ENCODE measurements at places on chromosomes 6 and 20.

DNA sequence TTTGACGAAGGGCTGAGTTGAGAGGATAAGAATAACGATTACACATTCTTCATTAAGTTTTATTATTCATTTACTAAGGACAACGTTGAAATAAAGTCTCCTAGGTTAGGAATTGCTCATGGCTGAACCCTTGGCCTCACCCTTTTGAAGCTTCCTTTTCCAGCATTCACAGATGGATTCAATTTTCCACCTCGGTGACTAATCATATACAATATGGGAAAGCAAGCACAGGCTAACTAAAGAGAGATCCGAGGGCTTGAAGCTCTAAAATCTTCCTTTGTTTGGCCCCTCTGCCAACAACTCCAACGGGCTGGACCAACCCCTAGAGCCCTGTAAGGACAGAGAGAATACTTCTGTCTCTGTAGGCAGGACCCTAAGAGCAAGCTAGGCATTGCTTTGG is 159.5 kb downstream of the SOD2 start:
- DNase-seq = peak; percentile 36

DNA sequence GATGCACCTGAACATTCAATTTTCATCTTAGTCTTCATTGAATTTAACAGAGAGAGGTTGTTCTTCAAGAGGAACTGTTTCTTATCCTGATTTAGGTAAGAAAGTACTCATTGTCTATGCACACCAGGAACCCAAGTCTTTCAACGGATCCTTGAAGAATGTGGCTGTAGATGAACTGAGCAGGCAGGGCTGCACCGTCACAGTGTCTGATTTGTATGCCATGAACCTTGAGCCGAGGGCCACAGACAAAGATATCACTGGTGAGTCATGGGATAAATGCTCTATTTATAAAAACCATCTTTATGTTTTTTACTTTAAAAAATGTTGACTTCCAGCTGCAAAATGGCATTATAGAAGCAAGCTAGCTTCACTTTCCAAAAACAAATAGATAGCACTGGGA is 10.2 kb downstream of the NQO2 start:
- no peak for DNase-seq

DNA sequence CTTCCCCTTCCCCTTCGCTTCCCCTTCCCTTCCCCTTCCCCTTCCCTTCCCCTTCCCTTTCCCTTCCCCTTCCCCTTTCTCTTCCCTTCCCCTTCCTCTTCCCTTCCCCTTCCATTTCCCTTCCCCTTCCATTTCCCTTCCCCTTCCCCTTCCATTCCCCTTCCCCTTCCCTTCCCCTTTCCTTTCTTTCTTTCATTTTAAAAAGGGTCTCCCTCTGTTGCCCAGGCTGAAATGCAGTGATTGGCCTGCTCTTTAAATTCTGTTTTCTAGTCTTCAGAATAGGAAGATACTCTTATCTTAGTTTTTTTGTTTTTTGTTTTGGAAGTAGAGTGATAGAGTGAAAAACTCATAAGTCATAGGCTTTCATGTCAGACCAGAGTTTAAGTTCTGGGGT is 85.2 kb downstream of the ANKS1A start:
- no peak for DNase-seq

GRCh38 chr6:51775942-51776860 is 311.2 kb downstream of the PKHD1 start:
- DNase-seq = no peak

- peak; percentile 20 for DNase-seq
Measured at GRCh38 chr6:119979862-119980261, 630.3 kb upstream of the MAN1A1 start.

GRCh38 chr20:22939181-22939580 is 95.9 kb upstream of the SSTR4 start:
- DNase-seq = no peak

DNA sequence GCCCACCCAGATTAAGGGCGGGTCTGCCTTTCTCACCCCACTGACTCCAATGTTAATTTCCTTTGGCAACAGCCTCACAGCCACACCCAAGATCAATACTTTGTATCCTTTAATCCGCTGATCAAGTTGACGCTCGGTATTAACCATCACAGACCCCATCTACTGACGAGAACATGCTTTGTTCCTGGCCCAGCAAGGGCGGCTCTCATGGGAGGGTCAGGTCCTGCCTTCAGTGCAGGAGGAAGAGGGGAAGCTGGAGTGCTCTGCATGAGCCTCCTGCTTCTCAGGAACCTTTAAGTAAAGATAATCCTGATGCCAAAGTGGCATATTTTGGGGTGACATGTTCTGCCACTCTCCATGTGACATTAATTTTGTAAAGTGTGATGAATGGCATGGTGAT is 8.3 kb downstream of the KIF25 start:
- no peak for DNase-seq

DNA sequence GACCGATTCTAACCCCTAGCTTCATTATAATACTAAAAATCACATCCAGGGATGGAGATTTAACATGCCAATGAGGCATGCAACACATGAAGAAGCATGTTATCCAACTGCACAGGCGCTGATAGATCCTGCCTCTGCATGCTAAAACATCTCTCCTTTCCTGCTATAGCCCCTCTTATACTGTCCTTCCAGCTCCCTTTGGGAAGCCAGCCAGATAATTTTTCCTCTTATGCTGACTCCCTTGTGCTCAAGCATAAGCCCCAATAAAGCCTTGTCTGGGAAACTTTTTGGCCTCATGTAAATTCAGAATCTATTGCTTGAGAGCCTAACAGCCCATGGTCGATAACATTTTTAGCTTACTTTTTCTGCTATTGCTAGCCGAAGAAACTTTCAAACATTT is 404.3 kb downstream of the EPM2A start:
- DNase-seq = no peak

DNA sequence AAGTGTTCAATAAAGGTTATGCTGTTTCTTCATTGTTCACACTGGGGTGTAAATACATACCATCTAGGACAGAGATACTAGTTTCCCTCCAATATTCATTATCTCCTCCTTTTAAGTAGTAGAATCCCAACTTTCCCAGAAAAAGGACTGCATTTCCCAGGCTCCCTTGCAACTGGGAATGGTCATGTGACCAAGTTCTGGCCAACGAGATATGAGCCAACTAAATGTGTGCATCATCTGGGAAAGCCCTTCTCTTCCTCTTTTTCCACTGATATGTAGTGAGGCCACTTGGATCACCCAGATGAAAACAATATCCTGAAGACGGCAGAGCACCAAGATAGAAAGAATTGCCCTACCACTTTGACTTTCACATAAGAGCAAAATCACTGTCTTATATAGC is 97.9 kb upstream of the PTPRT start:
- no peak for DNase-seq

- no peak for DNase-seq
Measured at GRCh38 chr6:125922322-125922860, 34.2 kb upstream of the HINT3 start.

DNA sequence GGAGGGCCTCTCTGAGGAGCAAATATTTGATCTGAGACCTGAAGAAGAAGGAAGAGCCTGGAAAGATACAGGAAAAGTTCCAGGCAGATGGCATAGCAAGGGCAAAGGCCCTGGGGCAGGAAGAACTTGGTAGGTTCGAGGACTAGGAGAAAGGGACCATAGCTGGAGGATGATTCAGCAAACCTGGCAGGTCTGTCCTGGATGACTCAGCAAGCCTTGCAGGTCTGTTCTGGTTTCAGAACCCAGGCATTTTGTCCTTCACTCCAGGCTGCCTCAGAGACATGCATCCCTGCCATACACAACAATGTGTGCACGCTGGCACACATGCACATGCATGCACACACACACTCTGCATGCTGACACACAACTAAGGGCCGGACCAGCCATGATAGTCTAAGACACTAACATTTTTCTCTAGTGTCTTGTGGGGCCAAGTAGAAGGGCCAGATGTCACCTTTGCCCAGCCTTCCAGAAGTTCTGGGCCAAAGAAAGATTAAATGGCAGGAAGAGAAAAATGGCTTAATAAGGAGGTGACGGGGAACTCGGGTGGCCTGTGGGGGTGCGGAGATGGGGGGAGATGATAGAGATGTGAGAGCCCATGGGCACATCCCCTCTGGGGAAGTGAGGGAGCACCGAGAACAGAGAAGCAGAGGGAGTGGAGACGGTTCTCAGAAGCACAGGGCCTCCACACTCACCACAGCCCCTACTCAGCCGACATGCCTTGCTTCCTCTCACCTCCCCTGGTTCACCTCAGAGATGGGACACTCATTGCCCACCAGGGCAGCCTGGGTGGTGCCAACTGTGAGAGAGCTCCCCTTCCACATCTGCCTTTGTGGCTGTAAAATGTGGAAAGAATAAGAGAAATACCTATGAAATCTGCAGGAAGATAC is 15.4 kb upstream of the TRIB3 start:
- no peak for DNase-seq

- DNase-seq = no peak
Measured at GRCh38 chr6:42217157-42217518, 523 bp downstream of the MRPS10 start.

DNA sequence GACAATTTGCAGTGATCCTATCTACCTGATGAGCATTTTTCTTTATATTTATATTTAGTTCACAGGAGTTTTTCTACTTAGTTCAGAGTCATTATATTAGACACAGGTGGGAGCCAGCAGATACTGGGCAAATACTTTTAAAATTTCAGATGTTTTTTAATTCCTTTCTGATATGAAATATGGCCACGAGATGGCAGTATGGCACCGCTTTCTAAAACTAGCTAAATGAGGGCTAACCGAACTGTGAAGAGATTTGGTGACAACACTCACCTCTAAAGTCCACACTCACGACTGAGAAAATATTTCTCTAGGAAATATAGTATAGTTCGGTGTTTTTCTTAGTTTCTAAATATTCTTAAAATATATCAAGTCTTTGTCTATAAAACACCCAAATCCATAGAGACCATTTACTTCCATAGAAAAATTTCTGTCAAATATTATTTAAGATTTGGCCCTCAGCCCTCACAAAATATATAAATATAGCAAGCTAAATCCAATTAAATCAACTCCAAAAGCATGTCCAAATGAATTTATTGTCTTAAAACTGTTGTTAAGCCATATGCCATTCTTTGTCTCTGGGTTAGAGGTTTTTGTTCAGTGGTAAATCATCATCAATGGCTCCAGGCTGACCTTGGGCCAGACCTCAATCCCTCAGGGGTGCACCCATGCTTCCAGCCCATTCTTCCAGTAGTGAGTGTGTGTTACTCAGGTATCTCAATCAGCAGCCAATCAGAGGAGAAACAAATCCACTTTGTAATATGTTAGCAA is 63.6 kb downstream of the HUS1B start:
- DNase-seq = peak; percentile 67

DNA sequence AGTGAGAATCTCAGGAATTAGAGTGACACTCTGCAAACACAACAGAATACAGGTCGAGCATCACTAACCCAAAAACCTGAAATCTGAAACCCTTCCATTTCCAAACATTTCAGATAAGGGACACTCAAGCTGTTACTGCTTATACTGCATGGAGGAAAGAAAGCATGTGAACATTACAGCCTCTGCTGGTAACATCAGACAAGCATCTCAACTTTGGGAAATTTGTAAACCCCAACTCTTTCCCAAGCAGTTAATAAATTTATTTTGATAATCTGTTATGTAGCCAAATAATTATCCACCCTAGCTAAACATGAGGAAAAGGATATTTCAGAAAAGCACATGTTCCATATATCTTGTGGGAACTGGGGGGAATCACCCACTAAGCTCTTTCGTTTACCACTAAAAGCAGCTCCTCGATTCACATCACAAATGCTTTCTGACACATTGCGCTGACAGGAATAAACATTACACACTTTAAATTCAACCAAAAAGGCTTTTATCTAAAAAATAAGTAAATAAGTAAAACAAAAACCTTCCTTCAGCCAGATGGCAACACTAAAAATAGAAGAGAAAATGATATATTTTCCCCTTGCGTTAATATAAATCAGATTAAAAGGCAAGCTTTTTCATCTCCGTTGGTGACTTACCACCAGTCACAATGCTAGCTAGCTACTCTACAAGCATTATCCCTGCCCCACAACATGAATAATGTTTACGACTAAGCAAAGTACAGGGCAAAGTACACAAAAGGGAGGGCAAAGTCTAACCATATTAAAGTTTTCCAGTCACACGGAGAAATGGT is 120.8 kb downstream of the MAP7 start:
- DNase-seq = no peak

- DNase-seq = no peak
Measured at GRCh38 chr6:50734488-50734887, 21.2 kb downstream of the TFAP2D start.

DNA sequence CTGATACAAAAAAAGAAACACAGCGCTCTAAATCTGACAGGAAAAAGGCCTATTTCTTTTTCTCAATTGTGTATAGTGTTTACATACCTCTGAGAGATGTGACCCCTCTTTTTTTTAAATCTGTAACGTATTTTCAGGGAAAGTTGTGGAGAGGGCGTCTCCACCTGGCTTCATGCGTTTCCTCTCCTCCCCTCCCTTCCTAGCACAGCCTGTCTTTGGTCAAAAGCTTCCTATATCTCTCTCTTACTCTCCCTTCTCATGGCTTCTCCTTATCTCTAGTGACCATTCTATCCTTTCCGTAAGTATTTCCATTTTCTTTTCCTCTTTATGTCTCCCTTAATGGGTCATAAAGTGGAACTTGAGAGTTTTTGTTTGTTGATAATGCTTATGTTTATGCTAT is 458.9 kb downstream of the HACE1 start:
- no peak for DNase-seq

DNA sequence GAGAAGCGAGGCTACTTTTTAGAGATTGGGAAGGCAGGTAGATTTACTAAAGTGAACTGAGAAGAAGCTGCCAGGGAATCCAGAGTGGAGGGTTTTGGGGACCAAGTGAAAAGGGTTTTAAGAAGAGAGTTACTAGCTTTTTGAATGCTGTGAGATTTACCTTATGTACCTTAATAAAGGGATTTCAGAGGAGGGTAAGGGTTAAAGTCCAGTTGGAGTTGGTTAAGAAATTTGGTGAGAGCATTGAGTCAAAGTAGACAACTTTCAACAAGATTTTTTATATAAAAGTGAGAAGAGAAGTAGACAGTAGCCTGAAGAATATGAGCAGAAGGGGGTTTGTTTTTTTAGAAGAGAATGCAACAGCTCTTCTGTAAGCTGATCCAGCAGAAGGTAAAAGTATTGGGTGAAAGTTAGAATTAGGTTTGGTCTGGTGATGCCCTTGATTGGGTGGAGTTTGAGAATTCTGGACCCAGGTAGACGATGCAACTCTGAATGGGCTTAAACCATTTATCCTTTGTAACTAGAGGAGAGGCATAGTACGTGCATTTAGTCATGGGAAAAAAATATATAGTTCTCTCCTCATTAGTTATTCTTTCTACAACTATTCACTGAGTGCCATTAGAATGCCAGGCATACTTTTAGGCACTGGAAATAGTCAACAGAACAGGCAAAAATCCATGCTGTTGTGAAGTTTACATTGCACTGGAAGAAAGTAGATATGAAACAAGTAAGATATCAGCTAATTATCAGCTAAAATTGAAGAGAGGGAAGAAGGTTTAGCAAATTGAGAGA is 44.8 kb downstream of the ATRN start:
- peak; percentile 13 for DNase-seq

GRCh38 chr6:11296449-11297375 is 64.2 kb upstream of the NEDD9 start:
- DNase-seq = no peak

GRCh38 chr6:91433660-91434534 is 847.0 kb upstream of the MAP3K7 start:
- DNase-seq = no peak

All from astrocyte of the spinal cord (primary cell).